ENCODE measurements at places on chromosomes 1 and 21.
A peak's percentile ranks its signal among the peaks of the same experiment; 100 is the strongest.

DNA sequence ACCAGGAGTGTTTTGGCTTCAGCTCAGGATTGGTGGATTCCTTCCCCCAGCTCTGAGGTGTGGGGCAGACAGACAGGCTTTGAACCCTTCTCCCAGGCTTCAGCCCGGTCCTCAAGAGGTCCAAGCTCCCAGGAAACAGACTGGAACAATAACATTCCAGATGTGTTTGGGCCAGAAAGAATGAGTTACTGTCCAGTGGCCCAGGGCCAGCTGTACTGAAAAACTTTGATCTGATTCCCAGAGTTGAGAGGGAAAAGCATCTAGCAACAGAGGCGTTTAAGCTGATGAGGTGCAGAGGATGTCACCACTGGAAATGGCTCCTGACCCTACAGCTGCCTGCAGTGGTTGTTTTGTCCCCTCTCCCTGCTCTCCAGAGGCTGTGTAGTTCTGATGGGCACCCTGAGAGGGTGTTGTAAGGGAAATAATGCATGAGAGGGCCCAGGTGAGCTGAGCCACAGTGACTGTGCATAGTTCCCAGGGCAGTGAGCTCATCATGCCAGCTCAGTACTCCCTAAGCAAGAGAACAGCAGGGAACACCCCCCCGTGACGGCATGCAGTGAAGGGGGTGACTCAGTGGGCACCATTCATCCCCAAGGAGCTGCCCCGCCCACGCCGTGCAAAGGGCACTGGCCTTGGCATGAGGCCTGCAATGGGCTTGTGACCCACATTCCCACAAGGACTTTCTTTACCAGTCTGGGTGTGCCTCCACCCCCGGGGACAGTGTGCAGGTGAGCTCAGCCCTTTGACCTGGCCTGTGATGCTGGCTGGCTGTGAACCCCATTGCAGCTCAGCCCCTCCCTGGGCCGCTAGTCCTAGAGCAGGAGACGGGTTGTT, 13.8 kb upstream of the SFN start:
- DNase-seq = no peak

DNA sequence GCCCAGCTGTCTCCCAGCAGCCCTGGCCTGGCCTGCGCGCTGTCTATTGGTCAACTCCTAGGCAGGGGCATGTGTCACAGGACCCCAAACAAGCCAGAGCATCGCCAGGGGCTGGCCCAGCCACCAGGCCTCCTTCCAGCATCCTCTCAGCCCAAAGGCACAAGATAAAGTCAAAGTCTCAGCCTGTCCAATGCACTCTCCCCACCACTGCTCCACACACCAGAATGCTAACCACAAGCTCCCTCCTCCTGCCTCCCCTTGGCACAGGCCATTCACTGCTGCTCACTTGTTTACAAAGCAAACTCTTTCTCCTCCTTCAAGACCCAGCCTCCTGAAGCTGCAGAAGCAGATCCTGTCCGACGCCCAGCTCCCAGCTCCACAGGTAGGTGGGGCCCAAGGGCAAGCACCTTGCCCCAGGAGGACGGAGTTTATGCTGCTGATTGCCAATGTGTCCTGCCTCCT, 133.4 kb downstream of the DMRTB1 start:
- no peak for DNase-seq

DNA sequence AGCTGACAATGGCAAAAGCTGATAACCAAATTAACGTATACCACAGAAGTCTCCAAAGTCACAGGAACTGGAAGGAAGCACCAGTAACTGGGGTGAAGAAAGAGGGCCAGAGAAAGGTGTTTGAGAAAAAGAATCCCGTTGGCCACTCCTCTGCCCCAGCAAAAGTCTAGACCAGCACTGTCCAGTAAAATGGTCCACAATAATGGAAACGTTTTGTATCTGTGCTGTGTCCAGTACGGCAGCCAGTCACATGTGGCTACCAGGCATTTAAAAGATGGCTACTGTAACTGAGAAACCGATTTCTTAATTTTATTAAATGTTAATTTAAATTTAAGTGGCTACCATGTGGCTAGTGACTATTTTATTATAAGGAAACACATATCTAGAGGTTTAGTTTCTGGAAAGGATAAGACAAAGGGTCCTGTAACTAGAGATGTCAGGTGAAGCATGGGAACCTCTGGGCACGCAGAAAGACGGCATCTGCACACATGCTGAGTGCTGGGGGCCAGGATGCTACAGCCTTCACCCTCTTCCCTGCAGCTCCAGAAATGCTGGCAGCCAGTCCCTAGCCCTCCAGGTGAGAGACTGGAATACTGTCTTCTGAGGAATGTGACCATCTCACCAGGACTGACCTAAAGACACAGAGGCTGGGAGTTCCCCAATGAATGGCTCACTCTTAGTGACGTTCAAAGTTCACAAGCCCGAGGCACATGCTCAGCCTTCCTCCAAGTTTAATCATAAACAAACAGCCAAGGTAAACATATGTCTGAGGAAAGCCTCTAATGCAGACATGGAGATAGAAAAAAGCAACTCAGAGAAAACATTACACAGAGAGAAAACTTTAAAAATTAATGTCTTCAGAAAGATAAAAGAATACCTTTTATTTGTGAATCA, 50.7 kb downstream of the JAK1 start:
- no peak for DNase-seq

- no peak for DNase-seq
Observed at GRCh38 chr21:36450511-36450910, 29.4 kb downstream of the CLDN14 start.

DNA sequence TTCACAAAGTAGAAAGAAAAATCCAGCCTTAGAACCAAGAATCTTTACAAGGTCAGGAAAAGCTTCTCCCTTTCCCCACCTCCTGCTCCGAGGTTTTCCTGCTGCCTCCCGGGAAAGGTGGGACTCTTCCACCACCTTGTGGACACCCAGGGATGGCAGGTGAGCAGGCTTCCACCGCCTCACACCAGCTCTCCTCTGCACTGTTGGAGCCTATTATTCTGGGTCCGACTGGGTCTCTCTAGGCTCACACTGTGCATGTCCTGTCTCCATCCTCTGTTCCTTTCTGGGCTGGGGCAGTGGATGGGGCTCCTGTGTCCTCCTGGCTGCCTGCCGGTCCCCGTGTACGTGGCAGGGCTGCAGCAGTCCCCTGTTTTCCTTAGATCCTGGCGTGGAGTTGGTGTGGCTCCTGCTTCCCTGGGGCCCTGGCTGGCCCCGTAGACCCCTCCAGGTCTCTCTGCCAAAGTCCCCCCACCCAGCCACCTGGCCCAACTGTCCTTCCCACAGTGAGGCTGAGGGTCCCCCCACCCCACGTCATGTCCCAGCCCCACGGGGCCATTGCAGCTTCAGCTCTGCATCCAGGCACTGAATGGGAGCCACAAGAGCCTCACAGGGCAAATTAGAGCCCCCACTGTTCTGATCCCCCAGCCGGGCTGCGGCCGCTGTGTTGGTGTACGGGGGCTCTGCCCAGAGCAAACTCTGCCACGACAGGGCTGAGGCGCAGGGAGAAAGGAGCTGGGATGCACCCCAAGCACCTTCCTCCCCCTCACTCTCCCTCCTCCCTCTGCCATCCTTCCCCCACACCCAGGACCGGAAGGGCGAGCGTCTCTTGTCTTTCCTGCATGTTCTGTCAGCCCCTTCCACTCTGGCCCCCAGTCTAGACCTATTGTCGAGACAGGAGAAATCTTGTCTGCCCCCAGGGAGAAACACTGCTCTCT, 3.3 kb upstream of the SLC45A1 start:
- DNase-seq = no peak

DNA sequence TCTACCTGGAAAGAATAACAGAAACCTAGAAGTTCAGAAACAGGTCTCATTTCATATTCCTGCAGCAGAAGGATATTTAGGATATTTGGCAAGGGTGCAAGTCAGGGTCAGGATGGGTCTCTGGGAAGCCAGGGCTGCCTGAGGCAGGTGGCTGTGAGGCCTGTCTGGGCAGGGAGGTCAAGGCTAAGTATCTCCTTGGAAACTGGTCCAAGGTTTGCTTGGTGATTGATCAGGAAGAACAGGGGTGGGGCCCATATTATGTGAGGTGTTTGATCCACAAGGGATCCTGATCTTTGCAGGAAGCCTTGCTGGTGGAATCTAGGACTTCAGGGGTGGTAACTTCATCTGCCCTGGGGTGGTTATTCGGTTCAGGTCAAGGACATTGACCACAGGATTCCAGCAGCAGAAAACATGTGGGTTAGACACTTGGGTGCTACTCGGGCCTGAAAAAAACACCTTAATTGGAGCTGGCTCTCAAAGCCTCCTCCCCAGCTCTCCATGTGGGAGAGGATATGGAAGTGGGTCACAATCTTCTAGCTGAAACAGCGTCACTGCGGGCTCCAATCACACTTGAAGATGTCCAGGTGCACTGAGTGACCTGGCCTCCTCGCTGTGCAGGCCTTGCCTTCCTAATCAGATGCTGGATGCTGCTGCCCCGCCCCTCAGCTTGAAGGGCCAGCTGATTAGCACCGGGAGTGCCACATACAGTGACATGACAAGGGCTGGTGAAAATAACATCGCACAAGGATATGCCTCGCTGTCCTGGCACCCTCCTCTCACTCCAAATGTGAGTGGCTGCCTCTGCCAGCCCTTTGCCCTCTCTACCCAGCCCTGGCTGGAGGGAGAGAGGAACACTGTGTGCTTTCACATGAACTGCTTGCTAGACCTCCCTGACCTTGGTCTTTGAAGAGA, 8.7 kb downstream of the CTNNBIP1 start:
- no peak for DNase-seq

DNA sequence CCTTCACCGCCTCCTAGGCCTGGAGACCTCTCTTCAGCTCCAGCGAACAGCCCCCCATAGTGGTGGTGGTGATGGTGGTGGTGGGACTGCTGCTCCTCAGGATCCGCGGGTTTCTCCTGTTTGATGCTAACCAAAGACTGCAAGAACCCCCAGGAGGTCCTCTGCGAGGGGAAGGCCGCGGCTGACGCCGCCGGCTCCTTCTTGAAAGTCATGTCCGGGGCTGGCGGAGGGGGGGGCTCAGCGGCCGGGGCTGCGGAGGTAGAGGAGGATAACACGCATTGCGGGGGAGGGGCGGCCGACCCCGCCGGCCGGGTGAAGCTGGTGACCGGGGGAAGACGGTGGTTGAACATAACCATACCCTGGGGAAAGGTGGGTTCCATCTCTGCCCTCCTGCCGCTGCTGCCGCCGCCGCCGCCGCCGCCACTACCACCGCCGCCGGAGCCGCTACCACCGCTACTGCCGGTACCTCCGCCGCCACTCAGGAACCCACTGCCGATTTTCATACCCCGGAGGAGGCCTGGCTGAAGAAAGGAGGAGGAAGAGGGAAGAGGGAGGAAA, 554 bp downstream of the ZNF281 start:
- DNase-seq = peak; percentile 33

- DNase-seq = no peak
Observed at GRCh38 chr1:182359645-182360044, 31.9 kb downstream of the GLUL start.

- DNase-seq = no peak
Observed at GRCh38 chr1:241375886-241376285, 18.9 kb upstream of the RGS7 start.

DNA sequence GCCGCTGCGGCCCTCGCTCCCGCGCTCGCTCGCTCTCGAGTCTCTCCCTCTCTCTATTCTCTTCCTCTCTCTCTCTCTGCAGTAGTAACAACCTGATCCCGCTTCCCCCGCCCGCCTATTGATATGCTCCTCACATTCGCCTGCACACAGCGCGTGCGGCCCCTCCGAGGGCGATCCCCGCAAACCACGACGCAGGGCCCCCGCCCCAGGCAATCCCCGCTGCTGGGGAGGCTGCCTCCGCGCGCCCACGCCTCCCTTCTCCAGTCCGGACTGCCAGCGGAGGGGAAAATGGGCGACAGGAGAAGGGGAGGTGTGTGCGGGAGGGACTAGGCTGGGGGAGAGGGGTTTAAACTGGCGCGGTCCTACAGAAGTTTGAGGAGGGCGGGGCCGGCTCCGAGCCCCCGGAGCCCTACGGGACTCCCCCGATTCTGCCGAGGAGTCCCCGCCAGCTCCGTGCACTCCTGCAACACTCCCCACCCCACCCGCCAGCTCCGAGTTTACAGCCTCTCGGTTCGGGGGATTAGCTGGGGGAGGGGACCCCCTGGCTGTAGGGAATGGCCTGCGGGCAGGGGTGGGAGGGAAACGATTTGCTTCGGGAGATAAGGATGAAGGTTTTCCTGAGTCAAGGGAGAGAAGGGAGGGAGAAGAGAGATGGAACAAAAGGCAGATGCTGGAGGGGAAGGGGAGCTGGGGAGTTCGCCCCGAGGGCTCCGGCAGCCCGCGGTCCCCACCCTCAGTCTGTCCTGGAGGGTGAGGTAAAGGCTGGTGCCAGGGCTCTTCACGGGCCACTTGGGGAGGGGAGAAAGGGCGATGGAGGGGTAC, 66.6 kb downstream of the SYT2 start:
- no peak for DNase-seq
